ENCODE measurements at places on chromosomes 3 and 15.

DNA sequence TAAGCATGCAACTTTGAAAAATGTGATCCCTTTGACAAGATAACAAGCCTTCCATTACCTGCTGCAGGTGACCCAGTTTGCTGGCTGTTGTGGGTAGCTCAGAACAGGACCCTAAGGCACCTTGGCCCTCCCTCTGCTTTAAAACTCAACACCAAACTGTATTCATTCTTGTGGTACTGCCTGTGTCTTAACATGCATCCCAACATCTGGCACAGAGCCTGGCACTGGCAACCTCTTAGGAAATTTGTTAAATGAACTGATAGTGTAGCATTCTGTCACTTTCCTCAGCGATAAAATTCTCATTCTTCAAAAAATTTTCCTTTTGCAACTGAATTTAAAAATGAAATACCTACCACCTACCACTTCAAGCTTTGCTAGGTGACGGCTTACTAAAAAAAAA lies 287.3 kb upstream of the ADAMTS9 start:
- no peak for DNase-seq

DNA sequence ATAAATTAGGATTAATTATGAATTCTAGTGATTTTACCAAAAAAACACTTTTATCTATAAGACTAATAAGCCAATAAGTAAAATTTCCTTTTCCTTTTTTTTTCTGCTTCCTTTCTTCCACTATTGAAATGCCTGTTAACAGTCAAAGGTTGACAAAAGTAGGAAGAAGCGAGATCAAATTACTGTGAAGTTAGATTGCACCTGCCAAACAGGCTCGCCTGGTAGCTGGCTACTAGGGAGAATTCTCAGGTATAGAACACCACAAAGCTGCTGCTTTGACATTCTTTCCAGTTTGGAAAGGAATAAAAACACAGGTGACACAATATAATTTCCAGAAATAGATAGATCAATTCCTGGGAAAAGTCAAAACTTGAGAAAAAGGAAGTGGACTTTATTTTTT lies 749.0 kb downstream of the NSUN3 start:
- no peak for DNase-seq

DNA sequence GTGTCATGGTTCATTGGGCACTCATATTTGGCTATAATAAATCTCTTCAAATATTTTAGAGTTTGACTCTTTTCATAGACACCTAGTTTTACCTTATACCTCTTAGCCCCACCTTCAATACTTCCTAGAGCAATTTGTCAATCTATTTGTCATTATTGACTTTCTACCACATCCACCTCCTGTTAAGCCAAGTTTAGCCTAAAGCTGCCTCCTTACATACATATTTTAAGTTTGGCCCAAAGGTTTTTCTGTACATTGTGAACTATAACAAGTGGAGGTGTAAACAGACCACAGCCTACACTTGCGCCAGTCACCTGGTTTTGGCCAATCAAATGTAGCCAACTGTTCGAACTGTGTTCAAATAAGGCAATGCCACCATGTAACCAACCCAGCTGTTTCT lies 18.1 kb upstream of the ABHD17C start:
- no peak for DNase-seq

DNA sequence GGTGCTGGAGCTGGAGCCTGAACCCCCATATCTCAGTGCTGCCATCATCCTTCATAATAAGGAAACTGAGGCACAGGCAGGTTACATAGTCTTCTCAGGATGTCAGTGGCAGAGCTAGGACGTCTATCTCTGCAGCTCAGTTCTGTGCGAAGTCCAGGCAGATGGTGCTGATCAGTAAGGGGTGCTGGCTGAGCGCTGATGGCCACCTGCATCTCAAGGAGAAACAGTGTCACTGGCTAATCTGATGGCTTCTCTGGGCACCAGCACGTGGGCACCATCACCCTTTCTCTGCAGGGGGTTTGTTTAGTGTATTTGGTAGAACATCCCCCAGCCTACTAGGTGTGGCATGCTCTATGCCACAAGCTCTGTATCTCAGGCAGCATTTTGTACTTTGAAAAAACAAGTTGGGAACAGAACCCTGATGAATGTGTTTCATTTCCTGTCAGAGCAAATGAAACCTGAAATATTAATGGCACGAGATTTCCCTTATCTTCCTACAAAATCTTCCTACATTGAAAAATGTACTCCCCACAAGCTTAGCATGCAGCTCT lies 35.1 kb downstream of the APBA2 start:
- no peak for DNase-seq

- no peak for DNase-seq
Measured at GRCh38 chr3:134576831-134577230, 74.0 kb downstream of the KY start.

DNA sequence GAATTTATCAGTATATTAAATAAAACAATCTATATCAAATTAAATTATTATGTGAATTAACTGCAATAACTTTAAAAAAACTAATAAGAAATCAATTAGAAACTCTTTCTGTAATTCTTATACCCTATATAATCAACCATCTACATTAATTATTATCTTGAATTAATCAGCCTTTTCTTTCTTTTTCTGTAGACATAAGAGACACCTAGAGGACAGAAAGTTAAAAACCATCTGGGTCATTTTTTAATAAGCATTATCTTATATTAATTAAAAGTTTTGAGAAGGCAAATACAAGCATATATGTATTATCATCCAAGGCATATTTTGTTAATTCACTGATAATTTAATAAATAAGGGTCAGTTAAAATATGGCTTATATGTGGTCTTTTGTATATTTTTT lies 24.2 kb upstream of the SLC25A26 start:
- peak; percentile 13 for DNase-seq

DNA sequence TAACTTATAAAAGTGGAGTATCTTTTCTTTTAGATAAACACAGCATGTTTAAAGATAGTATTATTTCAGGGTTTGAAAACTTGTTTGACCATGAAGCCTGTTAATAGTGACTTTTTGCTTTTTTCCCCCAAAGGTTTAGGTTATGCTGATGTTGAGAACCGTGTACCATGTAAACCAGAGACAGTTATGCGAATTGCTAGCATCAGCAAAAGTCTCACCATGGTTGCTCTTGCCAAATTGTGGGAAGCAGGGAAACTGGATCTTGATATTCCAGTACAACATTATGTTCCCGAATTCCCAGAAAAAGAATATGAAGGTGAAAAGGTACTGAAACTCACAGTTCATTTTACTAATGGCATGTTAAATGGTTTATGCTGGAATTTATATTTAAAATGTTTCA lies 5.1 kb downstream of the LACTB start:
- no peak for DNase-seq

- no peak for DNase-seq
Measured at GRCh38 chr3:79820089-79820488, 52.3 kb upstream of the ROBO1 start.

DNA sequence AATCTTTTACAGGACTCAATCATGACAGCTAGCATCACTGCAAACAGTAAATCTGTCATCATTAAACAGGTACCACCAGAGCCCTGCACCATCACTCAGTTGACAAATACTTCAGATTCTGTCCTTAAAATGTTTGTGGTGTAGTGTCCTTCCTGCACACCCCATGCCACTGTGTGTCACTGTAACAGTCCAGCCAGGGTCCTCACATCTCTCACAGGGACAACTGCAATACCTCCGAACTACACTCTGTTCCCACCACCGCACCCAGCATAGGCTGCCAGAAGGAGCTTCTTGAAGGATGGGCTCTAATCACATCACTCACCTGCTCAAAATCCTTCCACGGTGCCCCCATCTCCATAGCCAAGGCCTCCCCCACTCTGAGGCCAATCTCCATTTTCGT lies 90.2 kb upstream of the FGF12 start:
- no peak for DNase-seq

GRCh38 chr3:170864525-170865208 lies 5.3 kb downstream of the RPL22L1 start:
- no peak for DNase-seq

- peak; percentile 49 for DNase-seq
Measured at GRCh38 chr3:118817748-118818165, 216.9 kb downstream of the IGSF11 start.

GRCh38 chr3:146968204-146968651 lies 363.1 kb upstream of the PLSCR5 start:
- DNase-seq: peak; percentile 98

DNA sequence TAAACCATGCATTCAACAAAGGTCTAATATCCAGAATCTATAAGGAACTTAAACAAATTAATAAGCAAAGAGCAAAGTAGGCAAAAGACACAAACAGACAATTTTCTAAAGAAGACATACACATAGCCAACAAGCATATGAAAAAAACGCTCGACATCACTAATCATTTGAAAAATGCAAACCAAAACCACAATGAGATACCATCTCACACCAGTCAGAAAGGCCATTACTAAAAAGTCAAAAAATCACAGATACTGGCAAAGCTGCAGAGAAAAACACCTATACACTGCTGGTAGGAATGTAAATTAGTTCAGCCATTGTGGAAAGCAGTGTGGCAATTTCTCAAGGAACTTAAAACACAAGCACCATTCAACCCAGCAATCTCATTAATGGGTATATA lies 53.8 kb downstream of the FSIP1 start:
- peak; percentile 62 for DNase-seq

GRCh38 chr3:123096731-123097130 lies 29.9 kb downstream of the PDIA5 start:
- DNase-seq: peak; percentile 36

GRCh38 chr3:34296796-34297195 lies 498.4 kb downstream of the PDCD6IP start:
- DNase-seq: no peak

GRCh38 chr3:149992416-149993058 lies 21.8 kb upstream of the PFN2 start:
- no peak for DNase-seq

DNA sequence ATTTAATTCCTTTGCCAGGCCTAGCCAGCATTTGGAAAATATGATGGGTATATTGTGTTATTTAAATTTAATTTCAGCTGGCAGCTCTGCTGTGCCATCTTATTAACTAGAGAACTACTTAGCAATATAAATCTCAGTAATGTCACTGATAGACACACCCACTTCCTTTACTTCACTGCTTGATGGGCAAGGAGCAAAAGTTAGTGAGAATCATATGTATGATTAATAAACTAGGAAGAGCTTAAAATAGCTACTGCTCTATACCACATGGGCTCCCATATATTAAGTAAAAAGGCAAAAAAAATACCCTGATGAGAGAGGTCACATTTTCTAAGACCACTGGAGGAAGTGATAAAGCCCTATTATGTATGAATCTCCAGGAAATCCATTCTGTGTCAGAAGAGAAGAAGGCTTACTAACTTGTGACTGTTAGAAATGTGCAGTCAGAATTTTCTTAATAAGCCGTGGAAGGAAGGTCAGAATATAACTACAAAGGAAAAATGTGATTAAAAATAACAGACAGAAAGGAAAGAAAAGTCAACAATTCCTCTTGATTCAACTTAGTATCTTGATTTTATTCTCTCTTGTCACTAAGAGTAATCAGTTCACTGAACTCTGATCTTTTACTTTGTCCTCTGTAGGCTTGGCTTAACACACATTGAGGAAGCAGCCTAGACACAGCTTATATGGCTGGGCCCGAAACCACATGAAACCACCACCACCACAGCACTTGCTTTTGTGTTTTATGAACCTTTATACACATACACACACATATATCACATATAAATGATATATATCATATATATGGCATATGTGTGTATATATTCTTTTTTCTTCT lies 1233.9 kb upstream of the ALCAM start:
- peak; percentile 16 for DNase-seq

DNA sequence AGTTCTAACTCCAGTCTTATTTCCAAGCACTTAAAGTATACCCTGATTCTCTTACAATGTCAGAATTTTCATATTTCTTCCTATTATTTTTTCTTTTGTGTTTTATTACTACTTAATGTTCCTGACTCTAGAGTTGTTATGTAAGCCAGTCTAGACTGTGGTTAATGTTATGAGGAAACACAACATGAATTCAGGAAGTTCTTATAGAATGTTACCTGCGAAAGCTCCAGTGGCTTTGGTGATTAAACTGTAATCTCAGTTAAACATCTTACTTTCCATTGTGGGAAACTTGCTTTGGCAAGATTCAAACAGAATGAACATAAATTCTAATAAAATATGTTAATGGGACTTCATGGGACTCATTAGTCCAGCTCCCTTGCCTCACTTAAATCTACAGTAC lies 36.6 kb upstream of the CHL1 start:
- no peak for DNase-seq
